ENCODE measurements at places on chromosomes 7 and 10.

- H3K4me3 ChIP-seq = no peak overlapping the region
- peaks cover 34% of the 10 kb centered on the region for H3K4me1 ChIP-seq
- no peak overlapping the region for H3K27ac ChIP-seq
- no peaks in the 10 kb centered on the region for H3K27me3 ChIP-seq
Observed at GRCh38 chr10:89337484-89337883, 9.7 kb downstream of the IFIT3 start.

DNA sequence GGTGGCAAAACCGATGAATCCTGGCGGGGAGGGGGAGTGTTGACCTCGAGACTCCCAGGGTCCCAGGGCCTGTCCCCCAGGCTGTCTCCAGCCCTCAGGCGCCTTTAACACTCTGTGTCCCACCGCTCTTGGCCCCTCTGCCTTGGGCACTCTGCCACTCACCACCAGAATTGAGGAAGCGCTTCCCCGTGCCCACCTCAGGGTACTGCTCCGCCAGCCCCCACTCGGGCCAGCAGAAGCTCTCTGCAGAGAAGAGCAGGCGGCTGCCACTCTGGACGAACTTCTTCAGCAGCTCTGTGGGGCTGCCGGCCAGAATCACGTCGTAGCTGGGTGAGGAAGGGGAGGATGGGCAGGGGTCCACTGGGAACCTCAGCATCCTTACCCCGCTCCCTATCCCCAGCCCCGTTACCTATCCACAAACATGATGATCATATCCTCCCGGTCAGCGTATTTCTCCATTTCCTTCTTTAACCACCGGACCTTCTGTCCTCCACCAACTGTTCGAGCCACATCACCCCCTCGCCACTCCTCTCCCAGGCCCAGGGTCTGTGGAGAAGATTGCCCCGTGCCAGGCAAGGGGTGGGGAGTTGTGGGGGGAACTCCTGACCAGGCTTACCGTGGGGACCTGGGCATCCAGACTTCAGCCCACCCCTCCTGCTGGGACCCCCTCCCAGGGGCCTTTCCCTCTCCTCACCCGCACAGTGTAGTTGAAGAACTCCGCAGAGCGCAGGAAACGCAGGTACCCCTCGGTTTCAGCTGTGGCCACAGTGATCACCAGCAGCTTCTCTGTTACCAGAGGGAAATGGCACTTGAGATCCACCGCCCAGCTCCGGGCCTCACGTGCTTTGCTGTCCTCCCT is 1.2 kb downstream of the PLOD3 start:
- DNase-seq = no peak
- H3K27ac ChIP-seq = peak overlapping the region; percentile 73
- peaks cover 7% of the 10 kb centered on the region for H3K36me3 ChIP-seq
- peak overlapping the region; percentile 98 for H3K4me3 ChIP-seq
- peaks cover 41% of the 10 kb centered on the region for H3K4me1 ChIP-seq

DNA sequence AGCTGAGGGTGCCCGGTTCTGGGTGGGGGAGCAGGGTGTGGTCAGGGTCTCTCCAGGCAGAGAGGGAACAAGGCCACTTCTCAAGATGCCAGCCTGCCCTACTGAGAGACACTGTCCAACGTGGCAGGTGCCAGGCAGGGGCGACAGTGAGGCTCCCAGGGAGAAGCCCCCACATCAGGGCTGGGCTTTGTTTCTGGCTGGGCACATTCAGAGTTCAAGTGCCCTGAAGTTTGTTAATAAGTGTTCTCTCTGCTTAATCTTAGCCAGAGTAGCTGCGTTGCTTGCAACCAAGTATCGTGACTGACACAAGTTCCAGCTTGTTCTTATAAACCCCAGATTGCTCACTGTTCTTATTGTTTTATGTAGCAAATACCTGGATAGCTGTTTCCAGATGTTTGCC is 21.8 kb downstream of the FOXL3 start:
- no peaks in the 10 kb centered on the region for H3K36me3 ChIP-seq
- no peak overlapping the region for H3K27ac ChIP-seq
- DNase-seq = no peak
- peaks cover 50% of the 10 kb centered on the region for H3K27me3 ChIP-seq
- no peaks in the 10 kb centered on the region for H3K4me1 ChIP-seq

- no peak overlapping the region for H3K4me3 ChIP-seq
- no peak for DNase-seq
- no peaks in the 10 kb centered on the region for H3K36me3 ChIP-seq
- H3K27ac ChIP-seq = no peak overlapping the region
Observed at GRCh38 chr7:31082017-31082416, 29.9 kb downstream of the ADCYAP1R1 start.
